Activated CD4-positive, alpha-beta T cell treated with anti-CD3 and anti-CD28 coated beads, Interleukin-2, amount 50 U/mL, for 4 hours (primary cell): ENCODE measurements at places on chromosomes 11 and 22.

GRCh38 chr11:79419120-79419519, 21.7 kb downstream of the TENM4 start:
- DNase-seq: no peak

DNA sequence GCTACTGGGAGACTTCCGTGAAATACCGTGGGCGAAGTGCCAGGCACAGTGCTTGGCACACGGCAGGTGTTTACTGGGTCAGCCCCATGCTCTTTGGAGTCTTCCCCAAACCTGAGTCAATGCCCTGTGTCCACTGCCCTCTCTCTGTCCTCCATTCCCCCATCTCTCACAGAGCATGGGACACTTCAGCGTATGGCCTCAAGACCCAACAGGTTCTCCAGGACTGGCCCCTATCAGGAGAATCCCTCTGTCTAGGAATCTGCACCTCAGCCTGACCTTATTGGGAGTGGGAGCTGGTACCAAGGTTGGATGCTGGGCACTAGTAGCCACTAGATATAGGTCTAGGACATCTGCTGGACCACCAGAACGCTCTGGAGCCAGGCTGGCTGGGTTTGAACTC, 67.2 kb upstream of the LMO1 start:
- DNase-seq: no peak

DNA sequence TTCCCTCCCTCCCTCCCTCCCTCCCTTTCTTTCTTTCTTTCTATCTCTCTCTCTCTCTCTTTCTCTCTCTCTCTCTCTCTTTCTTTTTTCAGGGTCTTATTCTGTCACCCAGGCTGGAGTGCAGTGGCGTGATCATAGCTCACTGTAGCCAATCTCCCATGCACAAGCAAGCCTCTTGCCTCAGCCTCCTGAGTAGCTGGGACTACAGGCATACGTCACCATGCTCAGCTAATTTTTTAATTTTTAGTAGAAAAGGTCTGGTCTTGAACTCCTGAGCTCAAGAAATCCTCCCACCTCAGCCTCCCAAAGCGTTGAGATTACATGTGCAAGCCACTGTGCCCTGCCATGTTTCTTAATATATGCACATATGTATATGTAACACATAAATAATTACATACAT, 19.0 kb downstream of the TSKU start:
- DNase-seq: no peak

DNA sequence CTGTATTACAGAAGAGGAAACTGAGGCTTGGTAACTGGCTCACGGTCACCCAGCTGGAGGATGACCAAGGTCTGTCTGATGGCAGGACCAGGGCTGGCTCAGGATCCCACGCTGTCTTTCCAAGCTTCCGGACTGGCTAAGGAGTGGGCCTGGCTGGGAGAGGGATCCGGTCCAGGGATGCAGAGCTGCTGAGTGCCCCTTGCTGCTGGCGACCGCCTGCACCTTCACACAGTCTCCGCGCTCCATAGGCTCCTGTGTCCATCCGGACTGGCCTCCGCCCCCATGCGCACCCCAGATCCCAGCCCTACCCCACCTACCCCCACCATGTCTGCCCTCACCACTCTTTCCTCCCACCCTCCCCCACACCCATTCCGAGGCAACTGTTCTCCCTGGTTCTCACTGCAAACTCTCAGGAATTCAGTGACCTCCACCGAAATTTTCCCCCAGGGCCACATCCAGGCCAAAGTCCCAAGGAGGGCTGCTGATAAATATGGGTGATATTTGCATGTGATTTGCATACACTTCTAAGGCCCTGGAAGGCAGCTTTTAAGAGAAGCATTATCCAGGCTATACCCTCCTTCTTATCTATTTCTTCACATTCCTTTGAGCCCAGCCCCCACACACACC, 48.5 kb upstream of the SLC35C1 start:
- DNase-seq: no peak

- DNase-seq: no peak
Observed at GRCh38 chr11:63298258-63298657, 54.9 kb upstream of the SLC22A25 start.

- no peak for DNase-seq
Observed at GRCh38 chr11:31521497-31522150, 12.1 kb downstream of the ELP4 start.

DNA sequence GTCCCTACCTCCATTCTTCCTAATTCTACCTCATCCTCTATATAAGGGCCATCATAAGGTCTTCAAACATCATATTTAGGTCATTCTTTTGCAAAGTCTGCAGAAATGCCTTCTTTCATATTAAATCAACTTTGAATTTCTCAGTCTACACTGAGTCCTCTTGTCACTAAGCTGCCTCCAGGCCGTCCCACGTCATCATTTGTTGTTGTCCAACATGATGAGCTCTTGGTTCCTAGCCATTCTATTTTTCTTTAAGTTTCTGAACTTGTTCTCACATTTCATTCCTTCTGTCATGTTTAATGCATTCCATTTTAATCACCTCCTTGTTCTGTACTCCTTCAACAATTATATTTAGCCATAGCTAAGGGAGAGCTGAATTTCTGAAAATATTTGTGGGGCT, 59.2 kb upstream of the PGR start:
- DNase-seq: no peak

- no peak for DNase-seq
Observed at GRCh38 chr11:121561240-121561639, 108.5 kb upstream of the SORL1-AS1 start.

GRCh38 chr11:17738151-17738973, 3.8 kb downstream of the KCNC1 start:
- no peak for DNase-seq

- no peak for DNase-seq
Observed at GRCh38 chr22:20093418-20094196, 13.6 kb downstream of the DGCR8 start.

- no peak for DNase-seq
Observed at GRCh38 chr11:68090706-68091105, 30.5 kb downstream of the CHKA start.

DNA sequence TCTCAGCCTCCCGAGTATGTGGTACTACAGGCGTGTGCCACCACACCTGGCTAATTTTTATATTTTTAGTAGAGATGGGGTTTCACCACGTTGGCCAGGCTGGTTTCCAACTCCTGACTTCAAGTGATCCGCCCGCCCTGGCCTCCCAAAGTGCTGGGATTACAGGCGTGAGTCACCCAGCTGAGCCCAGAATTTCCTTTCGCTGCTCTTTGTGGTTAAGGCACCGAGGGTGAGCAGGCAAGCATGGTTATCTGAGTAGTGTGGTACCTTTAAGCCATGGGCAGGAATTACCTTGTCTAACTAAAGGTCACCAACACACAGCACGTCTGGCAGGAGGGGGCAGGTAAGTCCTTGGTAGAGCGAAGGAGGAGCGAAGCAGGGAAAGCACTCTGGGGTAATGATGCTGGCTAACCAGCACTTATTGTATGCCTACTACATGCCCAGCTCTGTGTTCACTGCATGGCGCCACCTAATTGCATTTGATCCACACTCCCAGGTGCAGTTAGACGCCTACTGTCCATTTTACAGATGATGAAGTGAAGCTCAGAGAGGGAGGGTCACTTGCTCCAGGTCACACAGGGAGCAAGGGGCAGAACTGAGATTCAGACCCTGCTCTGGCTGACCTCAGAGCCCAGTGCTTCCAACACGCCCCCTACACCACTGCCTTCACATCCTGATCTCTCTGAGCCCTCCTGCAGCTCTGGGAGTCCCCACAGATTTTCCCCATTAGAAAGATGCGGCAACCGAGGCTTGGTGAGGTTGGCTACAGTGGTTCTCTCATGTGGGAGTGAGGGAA, 45.7 kb downstream of the TRIOBP start:
- DNase-seq: no peak

- no peak for DNase-seq
Observed at GRCh38 chr11:31445621-31446020, 63.8 kb downstream of the IMMP1L start.

GRCh38 chr11:85663080-85663752, 1.7 kb downstream of the CREBZF start:
- DNase-seq: no peak

GRCh38 chr11:131491503-131491902, 121.1 kb downstream of the NTM start:
- DNase-seq: no peak

DNA sequence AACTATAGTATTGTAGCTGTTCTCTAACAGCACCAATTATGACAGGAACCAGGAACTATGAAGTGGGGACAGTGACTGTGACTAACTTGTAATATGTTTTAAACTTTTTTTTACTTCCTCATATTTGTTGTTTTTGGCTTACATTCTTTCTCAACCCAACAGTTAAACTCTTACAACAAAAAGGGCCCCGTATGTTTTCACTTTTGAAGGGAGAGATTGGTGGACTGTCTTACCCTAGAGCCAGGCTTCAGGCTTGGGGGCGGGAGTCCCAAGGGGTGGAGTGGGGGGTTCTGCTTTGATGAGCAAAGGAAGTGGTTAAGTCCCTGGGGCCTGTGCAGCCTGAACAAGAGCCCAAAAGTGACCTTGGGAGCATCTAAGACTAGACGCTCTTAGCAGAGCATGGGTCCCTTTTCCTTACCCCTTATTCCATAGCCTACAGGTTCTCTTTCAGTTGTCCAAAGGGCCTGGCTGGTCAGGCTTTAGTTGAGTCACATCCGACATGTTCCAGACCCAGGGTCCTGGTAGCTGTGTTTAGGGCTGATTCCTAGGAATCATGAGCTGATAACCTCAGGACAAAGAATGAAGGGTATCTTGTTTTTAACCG, 38.8 kb downstream of the STIM1 start:
- no peak for DNase-seq

DNA sequence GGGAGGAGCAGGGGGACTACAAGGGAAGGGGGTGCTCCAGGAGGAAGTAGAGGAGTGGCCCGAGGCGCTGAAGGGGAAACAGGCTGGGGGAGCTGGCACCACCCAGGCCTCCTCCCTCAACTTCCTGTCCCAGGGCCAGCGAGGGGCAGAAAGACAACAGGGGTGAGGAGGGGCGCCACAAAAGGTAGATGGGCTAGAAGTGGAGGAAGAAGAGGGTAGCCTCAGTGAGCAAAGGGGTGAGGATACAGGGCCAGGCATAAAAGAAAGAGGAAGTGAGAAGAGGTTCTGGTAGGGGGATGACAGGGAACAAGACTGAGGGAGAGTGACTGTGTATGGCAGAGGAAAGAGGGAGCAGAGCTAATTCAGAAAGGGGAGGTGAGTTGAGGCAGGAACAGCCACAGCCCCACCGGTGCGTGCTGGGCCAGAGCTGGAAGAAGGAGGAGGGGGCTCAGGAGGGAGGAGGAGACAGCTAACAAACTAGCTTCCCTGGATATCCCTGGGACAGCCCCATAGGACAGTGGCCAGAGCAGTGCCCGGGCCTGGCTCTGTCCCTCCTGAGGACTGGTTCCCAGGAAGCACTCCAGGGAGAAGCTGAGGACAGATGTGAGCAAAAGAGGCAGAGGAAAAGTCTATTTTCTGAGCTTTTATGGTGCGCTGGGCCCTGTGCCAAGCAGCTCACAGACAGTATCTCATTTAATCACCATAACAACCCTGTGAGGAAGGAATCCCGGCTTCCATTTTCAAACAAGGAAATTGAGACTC, 8.5 kb downstream of the DCHS1 start:
- DNase-seq: no peak

DNA sequence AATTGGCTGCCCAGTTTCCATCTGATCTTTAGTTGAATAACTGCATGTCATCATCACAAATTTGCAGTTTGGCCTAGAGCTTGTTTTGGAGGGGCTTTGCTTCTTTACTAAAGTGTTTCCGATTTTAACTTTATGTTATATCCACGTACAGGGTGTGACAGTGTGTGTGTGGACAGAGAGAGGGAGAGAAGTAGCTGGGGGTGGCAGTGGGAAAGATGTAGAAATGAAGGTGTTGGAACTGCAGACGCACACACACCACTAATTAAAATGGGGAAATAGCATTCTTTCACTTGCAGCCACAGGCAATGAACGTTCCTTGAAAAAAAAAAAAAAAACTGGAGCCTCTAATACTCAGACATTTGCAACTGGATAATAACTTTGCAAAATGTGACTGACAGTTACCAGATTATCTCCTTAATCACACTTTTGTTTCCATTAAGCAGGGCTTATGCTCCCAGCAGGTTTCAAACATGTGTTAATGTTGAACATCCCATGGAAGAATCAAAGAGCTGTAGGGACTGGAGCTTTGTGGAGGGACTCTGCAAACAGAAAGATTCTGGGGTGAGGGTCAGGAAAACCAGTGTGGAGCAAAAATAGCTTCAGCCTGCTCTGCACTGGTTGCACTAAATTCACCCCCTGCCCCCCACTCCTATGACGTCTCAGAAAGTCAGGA, 238.1 kb upstream of the TENM4 start:
- DNase-seq: no peak

DNA sequence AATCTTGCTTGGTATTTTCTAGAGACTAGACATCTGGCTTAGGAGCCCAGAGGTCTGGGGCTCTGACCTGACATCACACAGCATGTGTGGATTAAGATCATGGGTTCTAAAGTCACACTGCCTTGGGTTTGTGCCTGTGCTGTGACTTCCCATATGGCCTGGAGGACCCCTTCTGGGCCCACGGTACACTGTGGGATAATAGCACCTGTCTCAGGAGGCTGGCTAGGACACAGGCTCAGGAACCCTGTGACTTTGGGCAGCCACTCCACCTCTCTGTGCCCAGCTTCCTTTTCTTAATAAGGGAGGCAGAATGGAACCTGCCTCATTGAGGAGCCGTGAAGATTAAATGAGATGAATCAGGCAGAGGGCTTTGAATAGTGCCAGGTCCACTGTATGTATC, 99.2 kb upstream of the B3GAT1 start:
- DNase-seq: no peak

- no peak for DNase-seq
Observed at GRCh38 chr11:83037877-83038276, 33.8 kb downstream of the RAB30 start.

DNA sequence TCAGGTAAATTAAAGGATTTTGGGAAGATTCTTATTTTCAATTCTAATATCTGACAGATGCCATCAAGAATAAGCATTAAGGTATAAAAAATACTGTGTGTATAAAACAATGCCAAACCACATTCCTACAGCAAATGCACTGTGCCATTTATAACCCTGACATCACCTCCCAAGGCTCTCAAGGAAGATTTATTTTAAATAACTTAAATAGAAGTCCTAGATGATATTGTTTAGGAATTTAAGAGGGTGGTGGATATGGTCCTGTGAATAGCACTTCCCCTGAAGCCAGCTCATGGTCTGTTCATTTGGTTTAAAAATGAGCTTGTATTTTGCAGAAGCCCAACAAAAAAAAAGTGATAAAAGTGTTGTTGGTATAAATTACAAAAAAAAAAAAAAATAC, 32.1 kb downstream of the PPIL2 start:
- no peak for DNase-seq

GRCh38 chr11:305844-306211, 1.8 kb upstream of the IFITM2 start:
- DNase-seq: no peak
